ENCODE measurements at places on chromosomes 16 and 17.

GRCh38 chr17:57553526-57553925, 191.6 kb downstream of the CCDC182 start:
- H3K4me1 ChIP-seq, result peaks cover 48% of the 10 kb centered on the region
- H3K27me3 ChIP-seq, result no peaks in the 10 kb centered on the region
- no peaks in the 10 kb centered on the region for H3K36me3 ChIP-seq
- no peak for DNase-seq
- H3K27ac ChIP-seq, result peak overlapping the region; percentile 8
- H3K4me3 ChIP-seq, result no peak overlapping the region

GRCh38 chr17:36000732-36001109, 632 bp downstream of the CCL15 start:
- H3K36me3 ChIP-seq, result no peaks in the 10 kb centered on the region
- no peak overlapping the region for H3K27ac ChIP-seq
- no peaks in the 10 kb centered on the region for H3K27me3 ChIP-seq
- H3K4me1 ChIP-seq, result no peaks in the 10 kb centered on the region
- H3K4me3 ChIP-seq, result no peak overlapping the region

- no peaks in the 10 kb centered on the region for H3K36me3 ChIP-seq
- DNase-seq, result no peak
- peak overlapping the region; percentile 64 for H3K27ac ChIP-seq
- no peaks in the 10 kb centered on the region for H3K27me3 ChIP-seq
- peaks cover 29% of the 10 kb centered on the region for H3K4me1 ChIP-seq
Observed at GRCh38 chr17:55301521-55302406, 37.0 kb downstream of the HLF start.

- H3K4me1 ChIP-seq, result peaks cover 3% of the 10 kb centered on the region
- H3K27ac ChIP-seq, result no peak overlapping the region
Observed at GRCh38 chr17:44176671-44177501, 6.4 kb downstream of the ASB16 start.

DNA sequence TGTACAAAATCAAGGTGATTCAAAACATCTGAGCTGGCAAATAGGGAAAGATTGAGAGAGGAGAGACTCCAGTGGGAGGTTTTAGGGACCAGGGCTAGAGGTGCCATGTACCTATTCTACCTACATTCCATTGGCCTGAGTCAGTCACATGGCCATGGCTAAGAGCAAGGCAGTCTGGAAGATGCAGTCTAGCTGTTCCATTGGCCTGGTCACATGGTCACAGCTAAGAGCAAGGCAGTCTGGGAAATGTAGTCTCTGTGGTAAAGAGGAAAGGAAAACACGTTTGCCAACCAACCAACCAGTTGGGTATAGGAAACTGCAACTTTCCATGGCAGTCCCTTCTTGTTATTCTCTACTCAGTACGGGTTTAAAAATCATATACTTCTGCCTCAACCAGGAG, 369.1 kb downstream of the XYLT1 start:
- no peaks in the 10 kb centered on the region for H3K36me3 ChIP-seq
- H3K27ac ChIP-seq, result no peak overlapping the region
- H3K4me3 ChIP-seq, result no peak overlapping the region
- no peak for DNase-seq

GRCh38 chr17:45098869-45099616, 33.3 kb downstream of the PLCD3 start:
- H3K4me3 ChIP-seq, result no peak overlapping the region
- H3K27ac ChIP-seq, result peak overlapping the region; percentile 67
- peaks cover 44% of the 10 kb centered on the region for H3K4me1 ChIP-seq

- no peak for DNase-seq
- H3K4me3 ChIP-seq, result no peak overlapping the region
- H3K27ac ChIP-seq, result no peak overlapping the region
- H3K27me3 ChIP-seq, result no peaks in the 10 kb centered on the region
- H3K36me3 ChIP-seq, result peaks cover 28% of the 10 kb centered on the region
Observed at GRCh38 chr17:704111-704864, 10.4 kb downstream of the VPS53 start.

GRCh38 chr17:4523946-4524345, 25.3 kb downstream of the SPNS2 start:
- no peak overlapping the region for H3K27ac ChIP-seq
- no peak overlapping the region for H3K4me3 ChIP-seq
- H3K27me3 ChIP-seq, result no peaks in the 10 kb centered on the region
- peaks cover 41% of the 10 kb centered on the region for H3K4me1 ChIP-seq
- no peaks in the 10 kb centered on the region for H3K36me3 ChIP-seq
- DNase-seq, result no peak

- H3K36me3 ChIP-seq, result no peaks in the 10 kb centered on the region
- no peaks in the 10 kb centered on the region for H3K27me3 ChIP-seq
- H3K4me3 ChIP-seq, result no peak overlapping the region
- DNase-seq, result no peak
- peaks cover 2% of the 10 kb centered on the region for H3K4me1 ChIP-seq
- no peak overlapping the region for H3K27ac ChIP-seq
Observed at GRCh38 chr17:79685121-79685520, 45.6 kb upstream of the ENPP7 start.

GRCh38 chr16:72224260-72224768, 52.4 kb upstream of the PMFBP1 start:
- H3K4me1 ChIP-seq, result no peaks in the 10 kb centered on the region
- no peak overlapping the region for H3K4me3 ChIP-seq
- DNase-seq, result no peak
- no peak overlapping the region for H3K27ac ChIP-seq
- H3K36me3 ChIP-seq, result no peaks in the 10 kb centered on the region

DNA sequence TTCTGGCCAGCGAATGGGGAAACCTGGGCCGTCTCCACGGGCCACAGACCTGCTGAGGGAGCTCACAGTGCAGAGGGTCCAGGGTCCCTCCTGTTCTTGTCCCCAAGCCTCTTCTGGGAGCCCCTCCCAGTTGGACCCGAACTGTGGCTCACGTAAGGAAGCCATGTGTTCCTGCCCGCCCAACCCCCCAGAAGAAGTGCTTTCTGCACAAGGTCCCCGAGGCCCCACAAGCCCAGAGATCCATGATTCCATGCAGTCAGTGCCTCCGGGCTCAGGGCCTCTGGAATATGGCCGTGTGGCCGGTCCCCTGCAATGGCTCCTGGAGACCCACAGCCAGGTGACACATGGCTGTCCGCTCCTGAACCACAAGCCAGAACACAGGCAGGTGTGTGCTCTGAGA, 272.4 kb downstream of the C16orf95 start:
- H3K27ac ChIP-seq, result no peak overlapping the region
- no peaks in the 10 kb centered on the region for H3K27me3 ChIP-seq
- no peak for DNase-seq
- no peak overlapping the region for H3K4me3 ChIP-seq
- H3K4me1 ChIP-seq, result peaks cover 15% of the 10 kb centered on the region

DNA sequence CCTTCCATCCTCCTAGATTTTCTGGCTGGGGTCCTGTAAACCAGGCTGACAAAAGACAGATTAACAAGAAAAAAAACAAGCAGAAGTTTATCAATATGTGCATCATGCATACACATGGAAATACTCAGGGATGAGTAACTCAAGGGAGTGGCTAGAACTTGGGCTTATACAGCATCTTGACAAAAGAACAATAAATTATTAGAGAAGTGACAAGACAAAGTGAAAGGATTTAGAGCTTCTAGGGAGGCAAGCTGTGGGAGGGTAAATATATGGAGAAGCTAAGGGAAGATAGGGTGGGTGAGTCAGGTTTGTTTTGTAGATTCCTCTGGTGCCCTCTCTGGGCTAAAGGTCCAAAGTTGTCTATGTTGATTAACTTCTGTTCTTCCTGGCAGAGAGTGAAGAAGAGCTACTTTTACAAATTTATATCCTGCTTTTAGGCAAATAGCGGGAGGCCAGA, 48.0 kb upstream of the NDRG4 start:
- DNase-seq, result no peak
- peaks cover 10% of the 10 kb centered on the region for H3K27me3 ChIP-seq
- no peaks in the 10 kb centered on the region for H3K36me3 ChIP-seq

DNA sequence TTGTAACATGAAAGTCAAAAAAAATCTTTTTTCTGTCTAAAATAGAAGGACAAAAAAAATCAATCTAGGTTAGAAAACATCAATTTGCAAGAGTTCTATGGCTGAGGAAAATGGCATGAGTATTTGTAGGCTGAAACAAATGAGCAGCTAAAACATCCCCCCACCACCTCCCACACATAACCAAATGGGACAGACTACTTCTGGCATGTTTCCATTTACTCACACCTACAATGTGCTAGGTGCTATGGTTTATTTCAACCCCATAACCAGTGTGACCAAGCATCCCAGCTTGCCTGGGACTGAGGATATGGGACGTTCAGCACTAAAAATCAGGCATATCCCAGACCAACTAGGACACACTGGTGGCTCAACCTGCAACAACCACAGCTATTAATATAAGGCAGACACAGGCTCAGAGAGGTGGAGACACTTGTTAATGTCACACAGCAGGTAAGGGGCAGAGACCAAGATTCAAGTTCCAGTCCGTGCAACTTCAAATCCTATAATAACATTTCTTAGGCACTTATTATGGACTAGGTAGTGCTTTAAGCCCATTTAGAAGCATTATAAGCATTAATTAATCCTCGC, 96.0 kb downstream of the XYLT1 start:
- no peaks in the 10 kb centered on the region for H3K27me3 ChIP-seq
- H3K4me3 ChIP-seq, result no peak overlapping the region
- H3K4me1 ChIP-seq, result peaks cover 80% of the 10 kb centered on the region
- peak overlapping the region; percentile 91 for H3K27ac ChIP-seq
- H3K36me3 ChIP-seq, result no peaks in the 10 kb centered on the region
- DNase-seq, result no peak

- no peaks in the 10 kb centered on the region for H3K36me3 ChIP-seq
- no peak for DNase-seq
- H3K27me3 ChIP-seq, result no peaks in the 10 kb centered on the region
- H3K4me1 ChIP-seq, result peaks cover 8% of the 10 kb centered on the region
Observed at GRCh38 chr16:84341528-84342295, 26.6 kb upstream of the ATP2C2 start.

- H3K4me1 ChIP-seq, result no peaks in the 10 kb centered on the region
- H3K4me3 ChIP-seq, result no peak overlapping the region
- DNase-seq, result no peak
- H3K27me3 ChIP-seq, result peaks cover 60% of the 10 kb centered on the region
- H3K27ac ChIP-seq, result no peak overlapping the region
Observed at GRCh38 chr17:77002103-77003045, 134.2 kb downstream of the MGAT5B start.

DNA sequence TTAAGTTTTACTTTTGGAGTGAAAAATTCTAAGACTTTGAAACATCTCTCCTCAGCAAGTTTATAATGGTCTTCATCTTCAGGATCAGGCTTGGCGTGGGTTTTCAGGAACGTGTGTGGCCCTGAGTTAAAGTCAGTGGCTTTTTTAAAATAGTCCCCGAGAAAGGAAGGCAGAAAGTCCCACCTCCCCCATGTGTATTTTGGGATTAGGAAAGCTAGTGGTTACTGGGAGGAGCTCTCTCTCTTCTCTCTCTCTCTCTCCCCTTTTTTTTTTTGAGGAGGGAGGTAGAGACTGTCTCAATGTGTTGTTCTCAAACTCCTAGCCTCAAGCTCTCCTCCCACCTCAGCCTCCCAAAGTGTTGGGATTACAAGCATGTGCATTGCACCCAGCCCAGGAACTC, 213.2 kb downstream of the IRX3 start:
- H3K27ac ChIP-seq, result no peak overlapping the region
- H3K27me3 ChIP-seq, result no peaks in the 10 kb centered on the region
- no peak for DNase-seq
- H3K4me3 ChIP-seq, result no peak overlapping the region
- no peaks in the 10 kb centered on the region for H3K36me3 ChIP-seq

- no peak overlapping the region for H3K4me3 ChIP-seq
- no peak overlapping the region for H3K27ac ChIP-seq
- peaks cover 49% of the 10 kb centered on the region for H3K27me3 ChIP-seq
- peaks cover 7% of the 10 kb centered on the region for H3K4me1 ChIP-seq
- no peaks in the 10 kb centered on the region for H3K36me3 ChIP-seq
Observed at GRCh38 chr16:58462089-58462488, 37.9 kb upstream of the NDRG4 start.

GRCh38 chr17:15947271-15947670, 2.3 kb downstream of the ADORA2B start:
- peaks cover 32% of the 10 kb centered on the region for H3K4me1 ChIP-seq
- no peaks in the 10 kb centered on the region for H3K27me3 ChIP-seq
- DNase-seq, result no peak
- H3K4me3 ChIP-seq, result no peak overlapping the region
- H3K27ac ChIP-seq, result no peak overlapping the region
- no peaks in the 10 kb centered on the region for H3K36me3 ChIP-seq

DNA sequence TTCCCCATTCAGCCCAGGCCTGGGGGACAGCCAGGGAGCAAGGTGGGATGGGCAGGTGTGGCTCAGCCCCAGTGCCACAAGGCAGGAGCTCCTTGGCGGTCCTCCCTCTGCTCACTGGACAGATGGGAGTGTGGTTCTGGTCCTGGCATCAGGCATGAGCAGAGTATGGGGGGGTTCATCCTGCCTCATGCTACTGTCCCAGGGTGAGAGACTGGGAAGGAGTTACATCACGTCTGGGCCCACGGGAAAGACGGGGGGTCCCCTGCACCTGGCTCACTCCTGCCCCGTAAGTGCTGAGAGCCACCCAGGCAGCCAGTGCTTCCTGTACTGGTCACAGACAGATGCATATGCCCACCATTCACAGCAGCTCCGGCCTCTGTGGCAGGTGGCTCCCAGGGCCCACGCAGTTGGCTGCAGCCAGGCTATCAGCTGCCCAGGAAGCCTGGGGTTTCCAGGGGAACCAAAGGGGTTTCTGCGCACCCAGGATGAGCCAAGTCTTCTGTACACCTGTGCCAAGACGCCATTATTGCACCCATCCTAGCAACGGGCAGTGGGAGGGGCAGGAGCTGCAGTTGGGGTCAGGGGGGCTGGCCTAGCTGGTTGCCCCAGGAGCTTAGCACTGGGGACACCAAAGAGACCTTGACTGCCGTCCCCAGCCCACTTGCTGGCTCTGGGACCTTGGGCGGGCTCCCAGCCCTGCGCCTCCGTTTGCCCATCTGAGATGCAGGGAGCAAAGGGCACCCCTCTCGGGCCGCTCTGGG, 1.9 kb downstream of the BAIAP3 start:
- DNase-seq, result no peak
- no peak overlapping the region for H3K27ac ChIP-seq
- no peak overlapping the region for H3K4me3 ChIP-seq
- peaks cover 36% of the 10 kb centered on the region for H3K4me1 ChIP-seq
- no peaks in the 10 kb centered on the region for H3K36me3 ChIP-seq

DNA sequence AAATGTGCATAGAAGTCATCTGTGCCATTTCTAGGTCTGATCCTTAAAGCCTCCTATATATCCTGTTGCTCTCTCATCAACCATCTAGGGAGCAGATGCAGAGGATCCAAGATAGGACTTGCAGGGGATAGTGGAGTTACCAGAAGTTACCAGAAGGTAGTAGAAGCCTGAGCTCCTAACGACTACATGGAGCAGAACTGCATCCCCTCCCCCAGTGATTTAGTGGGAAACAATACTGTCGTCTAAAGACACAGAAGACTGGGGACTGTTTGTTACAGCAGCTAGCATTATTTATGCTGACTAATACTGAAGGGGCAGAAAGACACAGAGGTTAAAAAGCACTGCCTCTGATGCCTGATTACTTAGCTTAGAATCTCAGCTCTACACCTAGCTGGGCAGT, 15.8 kb downstream of the GP2 start:
- no peak for DNase-seq
- H3K4me3 ChIP-seq, result no peak overlapping the region
- H3K36me3 ChIP-seq, result no peaks in the 10 kb centered on the region
- H3K4me1 ChIP-seq, result no peaks in the 10 kb centered on the region

All from esophagus muscularis mucosa (tissue), 4 donors.